Activated T-cell treated with anti-CD3 and anti-CD28 coated beads, Interleukin-2, amount 50 U/mL, for 72 hours (primary cell): ENCODE measurements at places on chromosomes 1 and 21. TPM values are rescaled to one million over a fixed set of nuclear protein-coding genes. Genes with fewer than 3 reads are reported as not detected.
A peak's percentile ranks its signal among the peaks of the same experiment; 100 is the strongest.

DCAF6 gene
- 35.0 TPM for total RNA-seq

DISC1 gene
- 5.8 TPM for total RNA-seq

GBP6 gene
- 3.3 TPM for total RNA-seq

FCRLA gene
- total RNA-seq = 0.30 TPM

CD160 gene
- 0.29 TPM for total RNA-seq

PEX11B gene
- 39.8 TPM for total RNA-seq

RBP7 gene
- not detected for total RNA-seq

- no peak for DNase-seq
These were observed 3.5 kb upstream of the LGR6 start for GRCh38 chr1:202189918-202190715.

DNA sequence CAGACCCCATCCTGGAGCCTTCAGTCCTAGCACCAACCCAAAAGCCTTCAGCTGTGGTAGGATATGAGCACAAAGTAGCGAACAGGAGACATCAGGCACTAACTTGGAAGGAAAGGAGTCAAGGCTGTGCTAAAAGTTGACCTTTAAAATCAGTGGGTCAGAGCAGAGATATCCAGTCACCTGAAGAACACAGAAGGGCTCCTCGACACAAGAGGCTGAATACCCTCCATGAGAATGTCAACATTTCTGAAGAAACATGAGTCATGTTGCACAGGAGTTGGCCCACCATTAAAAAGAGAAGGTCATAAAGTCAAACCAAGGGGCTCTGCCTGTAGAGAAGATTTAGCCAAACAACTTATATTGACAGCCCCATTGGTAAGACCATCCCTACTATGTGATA lies 172.5 kb downstream of the PLPP3 start:
- DNase-seq = no peak

- no peak for DNase-seq
These were observed 30.6 kb upstream of the CACNA1E start for GRCh38 chr1:181452746-181453145.

DNA sequence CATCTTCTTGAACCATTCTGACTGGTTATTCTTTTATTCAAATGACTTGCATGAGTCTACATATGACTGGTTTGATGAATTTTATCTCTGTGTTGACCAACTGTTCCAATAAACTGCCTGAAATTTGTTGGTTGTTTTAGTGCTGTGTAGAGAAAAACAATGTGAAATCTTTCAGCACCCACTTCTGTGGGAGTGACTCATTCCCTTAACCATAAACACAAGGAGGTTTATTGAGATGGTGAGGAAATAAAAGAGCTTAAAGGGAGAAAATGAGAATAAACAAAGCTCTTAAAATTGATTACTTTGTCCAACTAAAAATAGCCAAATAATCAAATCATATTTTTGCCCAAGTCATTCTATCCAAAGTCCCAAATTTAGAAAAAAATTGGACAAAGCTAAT lies 341.1 kb downstream of the TGFB2 start:
- no peak for DNase-seq

DNA sequence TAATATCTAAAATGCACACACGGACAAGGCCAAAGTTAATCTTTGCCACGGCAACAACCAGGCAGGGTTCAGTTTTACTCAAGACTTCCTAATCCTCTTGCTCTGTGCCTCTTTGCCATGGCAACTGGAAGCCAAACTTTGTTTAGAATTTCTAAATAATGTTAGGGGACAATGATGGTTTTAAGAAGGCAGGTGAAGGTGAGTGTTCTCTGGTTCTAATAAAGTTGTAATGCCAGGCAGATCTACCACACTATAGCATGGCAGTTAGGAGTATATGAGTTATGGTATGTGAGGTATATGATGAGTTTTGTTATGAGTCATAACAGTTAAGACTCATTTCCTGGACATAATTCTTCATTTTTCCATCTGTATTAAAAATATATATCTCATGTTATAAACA lies 2.7 kb downstream of the PTPRC start:
- DNase-seq = peak; percentile 38

GRCh38 chr21:46012154-46012553 lies 30.6 kb downstream of the COL6A1 start:
- DNase-seq = no peak

- DNase-seq = no peak
These were observed 606 bp upstream of the FMO4 start for GRCh38 chr1:171313319-171313834.

DNA sequence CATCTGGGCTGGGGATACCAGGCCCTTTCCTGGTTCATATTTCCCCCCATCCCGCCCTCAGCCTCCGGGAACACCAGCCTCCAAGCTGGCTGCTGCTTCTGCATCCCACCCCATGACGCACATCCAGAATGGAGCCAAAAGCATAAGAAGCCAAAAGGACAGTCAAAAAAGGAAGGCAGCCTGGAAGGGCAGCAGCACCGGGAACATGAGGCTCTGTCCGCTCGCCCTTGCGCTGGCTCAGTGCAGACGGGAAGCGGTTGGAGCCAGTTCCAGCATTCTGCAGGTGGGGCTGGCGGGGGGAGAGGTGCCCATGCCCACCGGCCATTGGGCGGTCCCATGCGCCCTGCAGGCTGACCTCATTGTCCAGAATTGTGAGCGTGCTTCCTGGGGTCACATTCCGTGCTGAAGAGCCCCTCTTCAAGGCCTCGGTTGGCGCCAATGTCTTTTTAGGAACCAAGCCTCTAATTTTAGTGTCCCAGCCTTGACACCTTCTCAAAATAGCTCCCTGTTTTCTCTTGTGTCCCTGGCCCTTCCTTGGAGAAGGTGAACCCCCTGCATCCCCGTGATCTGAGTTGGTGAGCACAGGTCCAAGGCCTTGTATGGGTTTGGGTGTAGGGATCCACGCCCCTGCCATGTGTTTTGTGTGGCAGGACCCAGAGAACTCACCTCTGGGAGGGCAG lies 28.4 kb upstream of the NPPB start:
- DNase-seq = no peak

DNA sequence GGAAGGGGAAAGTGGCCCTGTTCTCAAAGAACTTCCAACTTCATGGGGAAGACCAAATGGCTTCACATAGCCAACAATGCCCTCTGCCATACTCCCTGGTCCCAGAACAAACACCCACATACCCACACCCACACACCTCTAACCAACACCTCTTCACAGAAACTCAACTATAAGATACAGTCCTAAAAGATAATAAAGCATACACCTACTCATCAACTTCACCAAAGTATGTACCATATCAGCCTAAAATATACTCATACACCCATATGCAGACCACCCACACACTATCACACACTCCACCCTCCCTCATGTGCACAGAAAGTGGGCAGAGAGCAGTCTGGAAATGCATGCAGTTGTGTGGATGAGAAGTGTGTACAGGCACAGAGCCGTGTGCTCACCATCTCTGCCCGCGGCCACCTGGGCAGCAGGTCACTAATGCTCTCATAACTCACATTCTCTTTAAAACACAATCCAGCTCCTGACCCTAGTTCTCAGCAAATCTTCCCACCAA lies 27.7 kb downstream of the IQGAP3 start:
- DNase-seq = no peak

DNA sequence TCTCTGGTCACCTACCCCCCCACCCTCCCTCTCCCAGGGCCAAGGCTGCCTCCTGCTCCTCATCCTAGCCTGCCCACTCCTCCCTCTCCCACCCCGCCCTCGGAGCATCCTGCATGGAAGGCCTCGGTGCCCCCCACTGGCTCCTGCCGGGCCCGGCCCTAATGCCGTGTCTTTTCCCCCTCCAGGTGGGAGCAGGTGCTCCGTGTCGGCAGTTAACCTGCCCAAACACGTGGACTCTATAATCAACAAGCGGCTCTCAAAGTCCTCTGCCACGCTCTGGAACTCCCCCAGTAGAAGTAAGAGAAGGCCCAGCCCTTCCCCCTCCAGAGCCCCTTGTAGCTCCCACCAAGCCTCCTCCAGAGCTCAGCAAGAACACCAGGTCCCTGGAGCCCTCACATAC lies 18.8 kb downstream of the MAP7D1 start:
- DNase-seq = no peak

GRCh38 chr1:213582976-213583567 lies 404.7 kb upstream of the PROX1 start:
- DNase-seq = no peak

GRCh38 chr21:8991088-8991907 lies 1530.1 kb upstream of the TPTE start:
- DNase-seq = peak; percentile 61

GRCh38 chr1:228157729-228158126 lies 7.9 kb upstream of the IBA57 start:
- DNase-seq = no peak
